ENCODE measurements at places on chromosomes 7 and 10.

- no peak for DNase-seq
Measured at GRCh38 chr7:77315182-77315591, 101.0 kb downstream of the GSAP start.

DNA sequence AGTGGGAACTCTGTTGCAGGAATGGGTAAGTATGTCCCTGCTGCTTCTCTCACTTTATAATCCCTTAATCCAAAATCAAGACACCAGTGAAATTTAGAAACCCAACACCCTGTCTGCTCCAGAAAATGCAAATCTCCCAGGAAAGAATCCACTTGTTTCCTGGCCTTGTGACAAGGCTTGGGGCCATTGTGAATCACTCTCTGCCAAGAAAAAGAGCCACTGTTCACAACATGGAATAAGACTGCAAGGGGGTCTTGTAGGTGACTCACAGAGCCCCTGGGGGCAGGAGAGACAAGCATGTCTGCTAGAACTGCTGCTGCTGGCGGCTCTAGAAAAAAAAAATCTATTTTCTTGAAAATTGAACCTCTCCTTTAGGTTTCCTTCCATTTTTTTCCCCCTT lies 191.2 kb downstream of the SORCS1 start:
- DNase-seq = no peak

GRCh38 chr7:55030314-55030713 lies 11.5 kb downstream of the EGFR start:
- DNase-seq = no peak

DNA sequence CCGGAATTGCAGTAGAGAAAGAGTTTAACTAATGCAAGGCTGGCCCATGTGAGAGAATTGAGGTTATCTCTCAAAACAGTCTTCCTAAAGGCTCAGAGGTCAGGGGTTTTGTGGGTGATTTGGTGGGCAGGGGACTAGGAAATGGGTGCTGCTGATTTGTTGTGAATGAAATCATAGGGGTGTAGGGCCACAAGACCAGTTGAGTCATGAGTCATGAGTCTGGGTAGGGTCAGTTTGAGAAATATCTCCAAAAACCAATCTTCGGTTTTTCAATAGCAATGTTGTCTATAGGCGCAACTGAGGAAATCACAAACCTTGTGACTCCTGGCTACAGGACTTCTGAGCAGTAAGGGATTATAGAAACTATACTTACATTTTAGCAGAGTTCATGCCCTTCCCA lies 460.0 kb upstream of the NRP1 start:
- no peak for DNase-seq

- no peak for DNase-seq
Measured at GRCh38 chr10:119413471-119414080, 128.9 kb downstream of the RGS10 start.

- no peak for DNase-seq
Measured at GRCh38 chr7:149873970-149874643, 338 bp downstream of the ATP6V0E2 start.

DNA sequence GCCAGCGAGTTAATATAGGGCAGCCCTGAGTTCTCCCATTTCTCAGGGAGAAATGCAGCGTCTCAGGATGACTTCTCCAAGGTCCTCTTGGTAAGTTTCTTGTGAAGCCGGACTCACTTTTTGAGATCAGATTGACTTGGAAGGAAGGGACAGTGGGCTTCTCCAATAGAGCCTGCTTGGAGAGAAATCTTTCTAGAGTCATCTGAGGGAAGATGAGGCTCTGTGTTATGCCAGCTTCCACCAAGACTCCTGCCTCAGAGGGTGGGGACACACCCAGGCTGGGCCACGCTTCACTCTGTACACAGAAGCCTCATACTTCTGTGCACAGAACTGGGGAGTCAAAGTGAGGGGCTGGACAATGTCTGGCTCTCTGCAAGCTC lies 5.6 kb downstream of the C10orf105 start:
- DNase-seq = no peak
